ENCODE measurements at places on chromosomes 2 and 18. TPM values are rescaled to one million over a fixed set of nuclear protein-coding genes. Genes with fewer than 3 reads are reported as not detected.
A peak's percentile ranks its signal among the peaks of the same experiment; 100 is the strongest.

GRCh38 chr2:64657411-64657810 lies 3.7 kb upstream of the SERTAD2 start:
- H3K36me3 ChIP-seq: no peaks in the 10 kb centered on the region
- peaks cover 33% of the 10 kb centered on the region for H3K4me1 ChIP-seq
- no peaks in the 10 kb centered on the region for H3K27me3 ChIP-seq
- no peak for DNase-seq

- no peaks in the 10 kb centered on the region for H3K27me3 ChIP-seq
- H3K27ac ChIP-seq: peak overlapping the region; percentile 37
- no peak overlapping the region for H3K4me3 ChIP-seq
- peak; percentile 55 for DNase-seq
- peaks cover 51% of the 10 kb centered on the region for H3K4me1 ChIP-seq
Observed at GRCh38 chr18:48742706-48743475, 204.1 kb downstream of the CTIF start.

Gene KCNG2
- total RNA-seq: not detected

DNA sequence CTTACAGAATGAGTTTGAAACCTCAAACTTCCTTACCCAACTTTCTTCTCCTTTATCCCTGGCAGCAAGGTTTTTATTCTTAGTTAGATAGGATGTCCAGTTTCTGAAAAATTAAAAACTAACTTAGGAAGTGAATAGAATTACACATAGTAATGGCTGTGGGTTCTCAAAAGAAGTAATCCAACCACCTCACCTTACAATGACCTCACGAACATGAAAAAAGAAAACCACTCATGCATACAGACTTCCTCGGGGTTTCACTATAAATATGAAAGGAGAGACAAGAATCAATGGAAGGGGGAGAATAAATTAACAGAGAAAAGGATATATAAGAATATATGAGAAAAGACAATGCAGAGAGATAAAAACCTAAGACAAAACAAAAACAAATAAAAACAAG lies 1044.3 kb upstream of the KLHL29 start:
- H3K27me3 ChIP-seq: no peaks in the 10 kb centered on the region
- no peaks in the 10 kb centered on the region for H3K36me3 ChIP-seq
- H3K27ac ChIP-seq: no peak overlapping the region
- no peak for DNase-seq
- no peaks in the 10 kb centered on the region for H3K4me1 ChIP-seq

GRCh38 chr2:27453968-27454367 lies 11.8 kb downstream of the KRTCAP3 start:
- H3K36me3 ChIP-seq: peaks cover 97% of the 10 kb centered on the region
- no peaks in the 10 kb centered on the region for H3K27me3 ChIP-seq
- no peaks in the 10 kb centered on the region for H3K4me1 ChIP-seq
- no peak overlapping the region for H3K27ac ChIP-seq

DNA sequence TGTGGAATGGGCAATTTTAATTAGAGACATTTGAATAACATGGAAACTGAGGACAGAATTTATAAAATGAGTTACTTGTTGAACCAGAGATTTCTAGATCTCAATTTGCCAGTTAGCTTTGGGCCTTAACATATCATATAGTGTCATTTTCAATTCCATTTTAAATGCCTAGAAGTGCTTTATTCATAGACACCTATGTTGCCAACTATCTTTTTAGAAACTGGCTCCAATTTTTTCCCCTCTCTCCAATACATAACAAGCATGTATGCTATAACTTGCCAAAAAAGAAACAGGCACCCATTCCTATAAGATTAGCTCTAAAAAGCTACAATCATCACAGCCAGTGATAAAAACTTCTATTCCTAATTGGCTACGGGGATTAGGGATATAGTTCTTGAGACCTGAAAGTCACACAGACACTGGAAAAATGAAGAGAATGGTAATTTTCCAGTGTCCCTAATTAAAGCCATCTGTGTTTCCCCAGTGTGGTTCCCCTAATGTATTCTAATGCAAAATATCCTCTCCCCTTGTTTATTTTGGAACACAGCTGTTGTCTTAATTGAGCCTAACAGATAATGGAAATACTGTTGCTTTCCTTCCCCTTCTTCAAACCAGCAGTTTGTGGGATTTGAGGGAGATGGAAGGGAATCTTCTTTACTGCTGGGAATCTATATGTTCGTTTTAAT lies 205.5 kb upstream of the FSHR start:
- H3K36me3 ChIP-seq: no peaks in the 10 kb centered on the region
- H3K4me1 ChIP-seq: no peaks in the 10 kb centered on the region
- no peak overlapping the region for H3K4me3 ChIP-seq
- H3K27me3 ChIP-seq: no peaks in the 10 kb centered on the region
- no peak for DNase-seq

Gene MZT2B
- 422 TPM for total RNA-seq

DNA sequence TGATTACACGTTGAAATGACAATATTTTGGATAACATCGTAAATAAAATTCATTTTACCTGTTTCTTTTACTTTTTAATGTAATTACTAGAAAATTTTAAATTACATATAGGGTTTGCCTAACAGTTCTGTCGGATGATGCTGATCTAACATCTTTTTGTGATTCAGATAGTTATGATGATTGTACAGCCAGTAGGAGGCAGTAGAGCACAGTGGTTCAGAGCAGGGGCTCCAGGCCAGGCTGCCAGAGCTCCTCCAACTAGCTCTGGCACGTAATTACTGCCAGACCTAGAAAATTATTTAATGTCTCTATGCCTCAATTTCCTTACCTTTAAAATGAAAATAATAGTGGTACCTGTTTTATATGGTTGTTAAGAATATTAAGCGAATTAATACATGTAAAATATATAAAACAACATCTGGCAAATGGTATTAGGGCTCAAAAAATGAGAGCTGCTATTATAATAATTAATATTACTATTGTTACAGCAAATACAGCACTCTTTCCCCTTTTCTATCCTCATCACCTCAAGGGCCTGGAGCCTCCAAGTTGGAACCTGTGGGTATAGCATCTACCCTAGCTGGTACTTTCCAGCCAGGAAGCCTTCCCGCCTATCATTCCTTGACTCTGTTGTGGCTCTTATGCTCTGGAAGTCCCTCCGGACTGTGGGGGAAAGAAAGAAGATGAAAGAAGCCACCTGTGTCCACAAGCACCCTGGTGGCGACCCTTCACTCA lies 47.7 kb upstream of the PLA2R1 start:
- peak; percentile 36 for DNase-seq
- no peak overlapping the region for H3K27ac ChIP-seq
- H3K4me1 ChIP-seq: no peaks in the 10 kb centered on the region
- H3K27me3 ChIP-seq: no peaks in the 10 kb centered on the region
- H3K4me3 ChIP-seq: no peak overlapping the region

Gene FBLN7
- total RNA-seq: 0.60 TPM

GRCh38 chr2:198175271-198175670 lies 370.9 kb downstream of the PLCL1 start:
- no peaks in the 10 kb centered on the region for H3K27me3 ChIP-seq
- H3K4me1 ChIP-seq: no peaks in the 10 kb centered on the region
- no peak for DNase-seq
- no peak overlapping the region for H3K4me3 ChIP-seq
- no peak overlapping the region for H3K27ac ChIP-seq

Gene ZBTB14
- total RNA-seq: 9.0 TPM

Gene RGPD4
- total RNA-seq: not detected

Gene ABI2
- 63.1 TPM for total RNA-seq

DNA sequence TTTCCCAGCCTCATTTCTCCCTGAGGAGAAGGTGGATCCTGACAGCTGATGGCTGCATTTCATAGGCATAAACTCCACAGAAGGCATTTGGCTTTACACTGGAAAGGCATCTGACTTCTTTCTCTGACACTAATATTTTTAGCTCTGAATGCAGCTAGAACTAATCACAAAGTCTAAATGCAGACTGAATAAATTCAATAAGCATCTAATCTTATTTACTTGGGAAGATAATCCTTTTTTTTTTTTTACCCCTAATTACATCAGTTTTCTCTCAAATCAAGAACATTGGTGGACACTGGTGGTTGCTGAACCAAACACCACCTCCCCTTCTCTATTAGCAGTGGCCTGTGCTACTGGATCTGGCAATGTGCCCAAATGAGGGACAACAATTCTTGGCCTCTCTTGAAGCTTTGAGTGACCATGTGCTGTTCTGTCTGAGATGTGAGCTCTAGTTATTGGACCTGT lies 50.9 kb upstream of the CD226 start:
- H3K27me3 ChIP-seq: no peaks in the 10 kb centered on the region
- H3K4me3 ChIP-seq: no peak overlapping the region
- H3K36me3 ChIP-seq: peaks cover 4% of the 10 kb centered on the region
- DNase-seq: no peak
- H3K27ac ChIP-seq: peak overlapping the region; percentile 77

DNA sequence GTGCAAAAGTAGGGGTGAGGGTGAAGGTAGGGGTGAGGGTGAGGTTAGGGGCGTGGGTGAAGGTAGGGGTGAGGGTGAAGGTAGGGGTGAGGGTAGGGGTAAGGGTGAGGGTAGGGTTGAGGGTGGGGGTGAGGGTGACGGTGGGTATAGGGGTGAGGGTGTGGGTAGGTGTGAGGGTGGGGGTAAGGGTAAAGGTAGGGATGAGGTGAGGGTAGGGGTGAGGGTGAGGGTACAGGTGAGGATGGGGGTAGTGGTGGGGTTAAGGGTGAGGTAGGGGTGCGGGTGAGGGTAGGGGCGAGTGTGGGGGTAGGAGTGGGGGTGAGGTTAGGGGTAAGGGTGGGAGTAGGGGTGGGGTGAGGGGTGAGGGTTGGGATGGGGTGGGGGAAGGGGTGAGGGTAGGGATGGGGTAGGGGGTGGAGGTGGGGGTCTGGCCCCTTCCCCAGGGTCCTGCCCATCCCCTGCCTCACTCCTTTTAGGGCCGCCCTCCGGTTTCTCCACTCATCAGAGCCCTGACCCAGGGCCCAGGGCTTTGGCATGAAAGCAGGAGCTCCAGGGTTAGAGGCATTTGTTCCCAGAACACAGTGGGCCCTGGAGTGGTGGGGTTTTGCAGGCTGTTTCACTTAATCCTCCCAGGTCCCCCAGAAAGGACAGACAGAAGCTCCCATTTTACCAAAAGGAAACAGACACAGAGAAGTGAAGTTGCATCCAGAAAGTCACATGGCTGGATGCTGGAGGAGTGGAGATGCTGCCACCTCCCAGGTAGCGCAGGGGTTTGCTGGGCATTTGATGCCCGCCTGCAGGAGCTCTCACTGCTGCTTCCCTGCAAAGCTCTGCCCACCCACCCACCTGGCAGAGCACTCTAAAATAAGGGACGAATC lies 26.9 kb downstream of the SNORC start:
- H3K4me3 ChIP-seq: no peak overlapping the region
- H3K27me3 ChIP-seq: peaks cover 55% of the 10 kb centered on the region
- H3K36me3 ChIP-seq: no peaks in the 10 kb centered on the region
- H3K4me1 ChIP-seq: no peaks in the 10 kb centered on the region

- peak overlapping the region; percentile 56 for H3K27ac ChIP-seq
- no peak overlapping the region for H3K4me3 ChIP-seq
- peaks cover 16% of the 10 kb centered on the region for H3K4me1 ChIP-seq
Observed at GRCh38 chr2:96072746-96073145, 38.0 kb upstream of the GPAT2 start.

DNA sequence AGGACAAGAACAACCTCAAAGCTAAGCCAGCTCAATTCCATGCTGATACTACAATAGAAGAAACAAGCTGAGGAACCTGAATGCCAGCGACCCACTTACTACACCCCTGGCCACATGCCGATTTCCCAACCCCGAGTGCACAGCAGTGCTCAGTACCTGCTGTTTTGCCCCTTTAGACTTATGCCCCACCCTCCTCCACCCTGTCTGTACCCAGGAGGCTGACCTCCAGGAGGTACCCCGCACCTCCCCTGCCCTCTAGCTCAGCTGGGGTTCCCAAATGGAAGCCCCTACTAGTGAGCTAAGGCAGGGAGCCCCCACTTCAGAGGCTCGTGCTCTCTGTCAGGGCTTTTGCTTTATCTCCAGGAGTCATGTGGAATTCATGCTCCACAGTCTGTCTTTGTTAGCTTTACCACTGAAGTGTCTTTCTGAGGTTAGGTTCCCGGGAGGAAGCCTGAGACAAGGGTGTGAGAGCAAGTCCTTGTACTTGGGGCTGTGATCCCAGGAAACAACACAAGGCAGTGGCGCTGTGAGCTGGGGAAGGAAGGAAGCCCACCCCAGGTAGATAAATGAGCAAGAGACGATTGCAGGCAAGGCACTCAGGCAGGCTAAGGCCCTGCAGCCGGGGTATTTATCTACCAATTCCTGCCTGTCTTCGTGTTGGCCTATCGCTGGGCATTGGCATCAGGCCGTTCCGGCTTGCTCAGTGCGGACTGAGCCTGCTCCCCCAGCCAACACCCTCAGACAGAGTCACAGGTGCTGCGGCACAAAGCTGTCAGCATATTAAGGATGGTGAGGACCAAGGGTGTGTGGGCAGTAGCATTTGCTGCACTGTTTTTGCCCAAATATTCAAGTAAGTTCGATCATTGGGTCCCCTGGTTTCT lies 220.5 kb downstream of the CYP26B1 start:
- H3K4me1 ChIP-seq: no peaks in the 10 kb centered on the region
- H3K27ac ChIP-seq: no peak overlapping the region
- no peak overlapping the region for H3K4me3 ChIP-seq
- H3K36me3 ChIP-seq: no peaks in the 10 kb centered on the region

Gene GPR155
- total RNA-seq: 16.3 TPM

DNA sequence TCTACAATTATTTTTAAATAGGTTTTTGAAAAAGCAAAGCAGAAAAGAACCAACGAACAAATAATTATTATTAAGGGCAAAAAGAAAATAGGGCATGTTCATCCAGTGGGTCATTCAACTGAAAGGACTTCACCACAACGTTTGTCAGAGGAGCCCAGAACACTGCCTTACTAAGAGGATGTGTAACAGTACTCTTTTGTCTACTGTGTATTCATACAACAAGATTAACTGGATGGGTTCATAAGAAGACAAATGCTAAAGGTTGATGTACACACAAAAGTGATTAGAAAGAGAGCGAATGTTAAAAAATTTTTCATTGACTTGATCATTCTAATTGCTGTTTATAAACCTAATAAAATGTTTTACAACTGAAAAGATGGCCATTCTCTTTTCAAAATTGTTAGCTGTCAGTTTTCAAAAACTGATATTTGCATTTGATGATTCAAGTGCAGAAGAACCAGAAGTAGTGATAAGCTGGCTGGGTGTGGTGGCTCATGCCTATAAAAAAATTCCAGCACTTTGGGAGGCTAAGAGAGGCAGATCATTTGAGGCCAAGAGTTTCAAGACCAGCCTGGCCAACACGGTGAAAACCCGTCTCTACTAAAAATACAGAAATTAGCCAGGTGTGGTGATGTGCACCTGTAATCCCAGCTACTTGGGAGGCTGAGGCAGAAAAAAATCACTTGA lies 33.1 kb downstream of the MGAT4A start:
- H3K27me3 ChIP-seq: no peaks in the 10 kb centered on the region
- no peaks in the 10 kb centered on the region for H3K36me3 ChIP-seq
- no peak for DNase-seq
- H3K27ac ChIP-seq: no peak overlapping the region
